ENCODE measurements at places on chromosomes 4 and X. TPM values are rescaled to one million over a fixed set of nuclear protein-coding genes. Genes with fewer than 3 reads are reported as not detected.

The KIAA1210 gene
- 0.36 TPM for total RNA-seq

The IQCM gene
- total RNA-seq, result not detected

The FGFBP2 gene
- total RNA-seq, result not detected

The FGF13 gene
- 47.2 TPM for total RNA-seq

The MAGEB17 gene
- not detected for total RNA-seq

The FOXO4 gene
- 6.1 TPM for total RNA-seq

The SLC9A6 gene
- total RNA-seq, result 65.3 TPM

The GUCY1A1 gene
- total RNA-seq, result 35.9 TPM
